ENCODE measurements at places on chromosomes 6 and 20. TPM values are rescaled to one million over a fixed set of nuclear protein-coding genes. Genes with fewer than 3 reads are reported as not detected.

GRCh38 chr20:382291-383115, 1.9 kb downstream of the TRIB3 start:
- no peak for DNase-seq

GRCh38 chr6:1759870-1760269, 150.2 kb downstream of the FOXC1 start:
- no peak for DNase-seq

BPI gene
- 0.66 TPM for total RNA-seq

DNA sequence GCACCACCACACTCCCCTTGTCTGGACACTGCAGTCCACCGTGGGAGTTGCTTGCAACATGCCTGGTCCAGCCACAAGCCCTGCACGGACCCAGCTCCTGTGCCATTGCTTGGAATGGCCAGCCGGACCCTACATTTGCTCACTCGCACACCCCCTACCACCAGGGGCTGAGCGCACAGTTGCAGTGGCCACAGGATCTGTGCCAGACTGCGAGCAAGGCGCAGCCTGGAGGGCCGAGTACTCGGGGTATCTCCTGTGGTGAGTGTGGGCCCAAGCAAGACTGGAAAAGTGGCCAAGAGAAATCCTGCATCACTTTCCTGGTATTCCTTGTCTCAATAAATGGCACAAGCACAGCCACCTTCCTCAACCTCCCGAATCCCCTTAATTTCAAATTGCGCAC, 85.4 kb upstream of the SAMD5 start:
- no peak for DNase-seq

DNA sequence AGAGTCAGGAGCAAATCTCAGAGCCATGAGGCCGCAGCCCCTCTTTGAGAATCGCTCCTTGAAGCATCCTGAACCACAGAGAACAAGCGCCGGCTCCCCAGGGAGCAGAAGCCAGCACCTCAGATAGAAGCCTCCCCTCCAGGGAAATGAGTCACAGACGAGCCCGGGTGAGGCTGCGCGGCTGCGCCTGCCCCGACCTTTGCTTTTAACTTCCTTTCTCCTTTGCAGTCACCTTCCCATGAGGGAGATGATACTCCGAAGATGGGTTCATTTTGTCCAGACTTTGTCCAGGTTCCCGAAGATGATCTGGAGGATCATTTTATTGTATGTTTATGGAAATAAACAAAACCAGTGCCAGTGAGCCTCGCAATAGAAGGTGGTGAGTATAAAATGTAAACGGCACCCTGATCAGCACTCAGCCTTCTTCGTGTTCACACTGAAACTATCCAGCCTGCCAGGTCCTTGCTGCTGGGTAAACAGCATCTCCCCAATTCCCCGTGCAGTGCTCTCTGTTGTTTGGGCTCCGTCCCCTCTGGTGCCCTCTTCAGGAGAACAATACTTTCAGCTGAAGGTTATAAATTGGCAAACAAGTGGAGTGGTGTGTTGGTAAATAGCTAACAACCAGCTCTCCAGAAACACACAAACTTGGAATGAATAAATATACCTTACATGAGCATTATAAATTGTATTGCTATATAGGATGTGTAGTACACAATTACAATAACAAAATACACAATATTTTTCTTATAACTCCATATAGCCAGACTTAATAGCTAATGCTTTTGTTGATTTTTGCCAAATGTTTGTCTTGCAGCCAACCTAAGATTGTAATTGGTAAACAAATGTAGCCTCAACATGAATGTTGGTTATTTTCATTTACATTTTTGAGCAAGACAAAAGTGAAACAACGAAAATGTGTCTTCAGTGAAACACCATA, 41.4 kb upstream of the TMEM181 start:
- DNase-seq, result no peak
